ENCODE measurements at places on chromosomes 6 and 20.

- H3K4me3 ChIP-seq: no peak overlapping the region
- H3K27ac ChIP-seq: no peak overlapping the region
- no peak for DNase-seq
- peaks cover 68% of the 10 kb centered on the region for H3K36me3 ChIP-seq
- peaks cover 28% of the 10 kb centered on the region for H3K4me1 ChIP-seq
Observed at GRCh38 chr20:32230707-32231106, 23.0 kb downstream of the POFUT1 start.

- H3K36me3 ChIP-seq: no peaks in the 10 kb centered on the region
- peaks cover 11% of the 10 kb centered on the region for H3K27me3 ChIP-seq
- no peak for DNase-seq
- H3K27ac ChIP-seq: no peak overlapping the region
Observed at GRCh38 chr20:48049641-48050040, 264.4 kb upstream of the SULF2 start.

- H3K4me1 ChIP-seq: peaks cover 39% of the 10 kb centered on the region
- H3K27ac ChIP-seq: no peak overlapping the region
- no peaks in the 10 kb centered on the region for H3K36me3 ChIP-seq
- H3K4me3 ChIP-seq: no peak overlapping the region
- no peak for DNase-seq
Observed at GRCh38 chr6:109239160-109239559, 143.1 kb downstream of the CD164 start.

GRCh38 chr6:114281496-114281895, 61.3 kb downstream of the HS3ST5 start:
- no peak overlapping the region for H3K27ac ChIP-seq
- no peaks in the 10 kb centered on the region for H3K27me3 ChIP-seq
- no peaks in the 10 kb centered on the region for H3K36me3 ChIP-seq
- no peak overlapping the region for H3K4me3 ChIP-seq
- H3K4me1 ChIP-seq: no peaks in the 10 kb centered on the region
- DNase-seq: no peak

DNA sequence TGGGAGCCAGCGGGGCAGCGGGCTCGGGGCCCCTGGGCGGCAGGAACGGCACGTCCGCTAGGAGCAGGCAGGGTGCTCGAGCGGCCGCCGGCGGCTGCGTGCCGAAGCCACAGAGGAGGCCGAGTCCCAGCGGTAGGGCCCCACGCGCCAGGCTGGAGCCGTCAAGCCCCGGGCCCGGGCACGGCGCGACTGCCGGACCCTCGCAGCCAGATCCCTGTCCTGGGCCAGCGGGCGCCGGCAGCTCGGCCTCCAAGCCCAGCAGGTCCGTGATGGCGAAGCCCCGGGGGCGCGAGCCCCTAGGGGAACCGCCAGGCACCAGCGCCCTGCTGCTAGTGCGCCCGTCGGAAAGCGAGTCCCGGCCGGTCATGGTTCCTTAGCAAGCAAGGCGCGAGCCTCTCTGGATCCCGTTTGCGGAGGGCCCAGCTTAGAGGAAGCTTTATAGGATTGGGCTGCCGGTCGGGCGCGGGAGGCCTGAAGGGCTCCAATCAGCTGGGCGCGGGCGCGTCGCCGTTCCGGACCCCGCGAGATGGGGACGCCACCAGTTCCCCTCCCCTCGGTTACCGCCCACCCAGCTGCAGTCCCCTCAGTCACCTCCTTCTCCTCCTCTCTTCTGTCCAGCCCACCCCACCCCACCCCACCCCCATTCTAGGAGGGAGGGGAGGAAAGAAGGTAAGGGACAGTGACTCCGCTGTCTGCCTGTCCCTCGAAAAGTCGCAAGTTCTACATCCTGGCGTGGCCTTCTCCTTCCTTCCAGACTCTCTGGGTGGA, at the start of gene VSX1:
Gene VSX1, minus strand, starts transcription at position 412 of the 768 bp plus-strand sequence. Its CDS starts 45 bp downstream, at position 367.
- H3K4me1 ChIP-seq: peaks cover 10% of the 10 kb centered on the region
- H3K27ac ChIP-seq: no peak within 1 kb of the TSS
- no peak for DNase-seq
- H3K27me3 ChIP-seq: peaks cover 83% of the 10 kb centered on the region
- no peak within 1 kb of the TSS for H3K4me3 ChIP-seq
- H3K36me3 ChIP-seq: peaks cover 4% of the 10 kb centered on the region

GRCh38 chr6:44235269-44235668, 11.6 kb upstream of the HSP90AB1 start:
- H3K27ac ChIP-seq: no peak overlapping the region
- H3K4me1 ChIP-seq: peaks cover 34% of the 10 kb centered on the region
- H3K4me3 ChIP-seq: no peak overlapping the region
- no peak for DNase-seq

DNA sequence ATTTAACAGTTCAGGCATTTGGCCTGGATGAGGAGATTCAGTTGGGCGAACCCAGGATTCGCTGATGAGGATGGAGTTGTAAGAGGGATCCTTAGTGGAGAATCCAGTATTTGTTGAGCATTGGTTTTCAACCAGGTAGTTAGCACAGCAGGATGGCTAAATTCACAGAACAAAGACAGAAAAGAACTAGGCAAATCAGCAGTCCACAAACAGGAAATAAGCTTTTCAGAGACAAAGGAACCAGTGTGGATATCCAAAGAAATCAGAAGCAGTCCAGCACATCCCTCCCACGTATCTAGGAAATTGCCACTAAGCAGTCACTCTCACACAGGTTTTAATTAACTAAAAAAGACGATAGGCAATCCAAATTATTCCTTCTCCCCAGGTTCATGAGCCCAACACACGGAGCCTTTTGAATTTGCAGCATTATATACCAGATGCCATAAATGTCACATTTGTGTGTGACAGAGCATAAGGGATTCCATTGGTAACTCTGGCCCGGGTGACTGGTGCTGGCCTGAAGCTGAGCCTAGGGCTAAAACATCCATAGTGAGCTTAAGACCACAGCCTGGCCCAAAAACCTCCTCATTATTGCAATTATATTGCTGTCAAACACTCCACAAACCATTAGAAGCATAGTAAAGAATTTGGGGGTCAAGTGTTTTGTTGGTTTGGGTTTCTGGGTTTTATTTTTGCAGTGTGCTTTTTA, 131.5 kb downstream of the SOBP start:
- H3K27me3 ChIP-seq: peaks cover 3% of the 10 kb centered on the region
- no peak for DNase-seq
- peaks cover 69% of the 10 kb centered on the region for H3K4me1 ChIP-seq
- H3K36me3 ChIP-seq: peaks cover 6% of the 10 kb centered on the region

DNA sequence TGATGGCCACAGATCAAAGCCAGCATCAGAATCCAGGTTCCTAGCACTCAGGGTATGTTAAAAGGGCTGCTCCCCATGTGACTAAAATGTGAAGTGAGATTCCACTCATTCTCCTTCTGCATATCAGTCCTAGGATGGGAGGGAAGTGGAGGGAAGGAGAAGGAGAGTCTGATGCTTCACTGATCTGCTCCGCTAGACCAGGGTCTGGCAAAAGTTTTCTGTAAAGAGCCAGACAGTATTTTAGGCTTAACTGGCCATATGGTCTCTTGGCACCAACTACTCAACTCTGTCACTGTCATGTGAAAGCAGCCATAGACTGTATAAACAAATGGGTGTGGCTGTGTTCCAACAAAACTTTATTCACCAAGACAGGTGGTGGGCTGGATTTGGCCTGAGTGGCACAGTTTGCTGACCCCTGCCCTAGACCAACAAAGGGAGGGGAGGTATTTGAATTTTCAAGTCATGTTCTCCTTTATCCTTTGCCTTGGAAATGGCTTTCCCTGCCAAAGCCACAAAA, 22.6 kb downstream of the GHRH start:
- no peak overlapping the region for H3K4me3 ChIP-seq
- DNase-seq: no peak
- H3K36me3 ChIP-seq: peaks cover 70% of the 10 kb centered on the region
- peak overlapping the region; percentile 36 for H3K27ac ChIP-seq

DNA sequence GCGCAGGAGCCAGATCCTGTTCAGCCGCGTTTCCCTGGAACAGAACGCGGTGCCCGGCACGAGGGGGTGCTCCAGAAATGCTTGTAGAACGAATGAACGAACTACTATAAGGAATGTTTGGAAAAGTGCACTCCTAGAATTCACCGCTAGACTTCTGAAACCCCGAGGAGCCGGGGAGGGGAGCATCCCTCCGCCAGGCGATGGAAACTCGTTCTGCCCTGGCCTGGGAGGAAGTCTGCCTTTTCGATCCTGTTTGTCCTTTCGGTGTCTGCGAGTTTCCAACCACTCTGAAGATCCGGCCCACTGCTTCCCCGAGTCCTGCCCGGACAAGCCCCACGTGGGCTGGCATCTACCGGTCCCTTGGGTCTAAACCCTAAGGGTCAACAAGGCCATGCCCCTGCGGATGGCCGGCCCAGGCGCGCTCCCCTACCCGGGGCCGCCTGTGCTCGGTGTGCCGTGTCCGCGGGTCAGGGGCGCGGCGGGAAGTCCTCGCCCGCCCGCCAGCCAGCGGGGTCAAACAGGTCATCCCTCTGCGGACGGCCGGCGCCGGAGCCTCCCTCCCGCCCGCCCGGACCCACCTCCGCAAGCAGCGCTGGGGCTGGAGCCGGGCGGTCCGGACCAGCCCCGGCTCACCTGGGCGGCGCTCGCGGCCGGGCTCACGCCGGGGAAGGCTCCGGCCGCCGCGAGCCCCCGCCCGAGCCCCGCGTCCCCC, 526 bp downstream of the SULF2 start:
- H3K4me1 ChIP-seq: peaks cover 17% of the 10 kb centered on the region
- H3K4me3 ChIP-seq: peak overlapping the region; percentile 22
- H3K27ac ChIP-seq: no peak overlapping the region
- H3K27me3 ChIP-seq: peaks cover 52% of the 10 kb centered on the region

GRCh38 chr20:47934761-47935160, 149.5 kb upstream of the SULF2 start:
- H3K4me3 ChIP-seq: no peak overlapping the region
- no peaks in the 10 kb centered on the region for H3K36me3 ChIP-seq
- DNase-seq: no peak

GRCh38 chr6:170041526-170041925, 249.4 kb downstream of the DLL1 start:
- no peaks in the 10 kb centered on the region for H3K36me3 ChIP-seq
- H3K4me3 ChIP-seq: no peak overlapping the region
- peaks cover 13% of the 10 kb centered on the region for H3K27me3 ChIP-seq
- DNase-seq: no peak
- H3K27ac ChIP-seq: no peak overlapping the region
- H3K4me1 ChIP-seq: no peaks in the 10 kb centered on the region

DNA sequence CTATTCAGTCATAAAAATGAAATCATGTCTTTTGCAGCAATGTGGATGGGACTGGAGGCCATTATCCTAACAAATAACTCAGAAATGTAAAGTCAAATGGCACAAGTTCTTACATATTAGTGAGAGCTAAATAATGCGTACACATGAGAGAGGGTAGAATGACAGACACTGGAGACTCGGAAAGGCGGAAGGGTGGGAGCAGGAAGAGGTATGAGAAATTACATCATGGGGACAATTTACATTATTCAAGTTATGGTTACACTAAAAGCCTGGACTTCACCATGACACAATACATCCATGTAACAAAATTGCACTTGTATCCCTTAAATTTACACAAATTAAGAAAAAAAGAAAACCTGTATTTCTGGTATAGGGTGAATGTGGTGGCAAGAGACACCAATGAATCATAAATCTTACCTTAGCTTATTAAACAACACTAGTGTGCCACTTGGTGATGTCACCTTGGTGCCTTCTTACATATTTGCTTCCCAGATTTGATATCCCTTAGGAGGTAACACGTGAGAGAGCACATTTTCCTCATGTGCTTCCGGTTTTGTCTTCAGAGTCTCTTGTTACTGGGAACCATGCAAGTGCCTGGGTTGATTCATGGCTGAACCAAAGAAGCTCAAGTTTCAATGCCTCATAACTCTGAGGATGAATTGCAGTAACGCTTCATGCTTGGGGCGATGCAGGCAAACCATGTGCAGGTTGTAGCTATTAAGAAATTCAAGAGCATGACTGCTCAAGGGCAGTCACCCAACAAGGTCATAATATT, 84.6 kb downstream of the DCDC2 start:
- H3K27me3 ChIP-seq: peaks cover 19% of the 10 kb centered on the region
- no peak for DNase-seq
- no peaks in the 10 kb centered on the region for H3K36me3 ChIP-seq

DNA sequence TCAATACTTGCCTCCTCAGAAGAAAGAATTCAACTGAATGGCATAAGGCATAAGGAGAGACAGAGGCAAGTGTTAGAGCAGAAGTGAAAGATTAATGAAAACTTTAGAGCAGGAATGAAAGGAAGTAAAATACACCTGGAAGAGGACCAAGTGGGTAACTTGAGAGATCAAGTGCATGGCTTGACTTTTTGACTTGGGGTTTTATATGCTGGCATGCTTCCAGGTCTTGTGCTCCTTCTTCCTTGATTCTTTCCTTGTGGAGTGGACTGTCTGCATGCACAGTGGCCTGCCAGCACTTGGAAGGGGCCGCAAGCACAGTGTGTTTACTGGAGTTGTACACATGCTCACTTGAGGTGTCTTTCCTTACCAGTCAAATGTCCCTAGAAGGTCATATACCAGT, 222.1 kb upstream of the UFL1 start:
- no peaks in the 10 kb centered on the region for H3K4me1 ChIP-seq
- H3K27me3 ChIP-seq: no peaks in the 10 kb centered on the region
- H3K4me3 ChIP-seq: no peak overlapping the region
- H3K27ac ChIP-seq: no peak overlapping the region

DNA sequence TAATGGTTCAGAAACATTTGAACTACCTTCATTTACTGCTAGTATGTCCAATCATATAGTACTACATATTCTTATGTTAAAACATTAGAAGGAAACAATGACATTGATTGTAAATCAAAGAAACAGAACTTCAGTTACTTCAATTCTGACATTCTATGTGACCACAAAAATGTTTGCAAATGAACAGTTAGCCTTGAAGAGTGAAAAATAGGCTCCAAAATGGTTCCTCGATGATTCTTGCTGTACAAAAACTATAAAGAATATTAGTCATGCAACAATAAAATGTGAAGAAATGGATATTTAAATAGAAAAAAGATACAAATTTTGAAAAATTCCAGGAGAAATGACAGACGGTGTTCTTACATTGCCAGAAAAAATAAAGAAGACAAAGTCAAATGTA, 686.9 kb downstream of the BCKDHB start:
- H3K27me3 ChIP-seq: no peaks in the 10 kb centered on the region
- no peak for DNase-seq
- no peak overlapping the region for H3K27ac ChIP-seq
- H3K4me1 ChIP-seq: no peaks in the 10 kb centered on the region

DNA sequence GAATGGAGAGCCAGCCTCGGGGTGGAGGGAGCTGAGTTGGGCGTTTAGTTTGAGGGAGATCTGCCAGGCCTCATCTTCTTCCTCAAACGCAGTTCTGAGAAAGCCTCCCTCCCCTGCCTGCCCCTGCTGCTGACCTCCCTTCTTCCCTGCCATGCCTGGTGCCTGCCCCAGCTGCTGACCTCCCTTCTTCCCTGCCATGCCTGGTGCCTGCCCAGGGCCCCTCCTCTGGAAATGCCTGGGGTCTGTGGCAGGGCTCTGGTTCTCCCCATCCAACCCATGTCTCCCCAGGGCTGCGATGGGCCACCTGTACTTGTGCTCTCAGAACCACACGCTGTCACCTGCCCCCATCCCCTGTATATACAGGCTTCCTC, 114.6 kb downstream of the VEGFA start:
- H3K27me3 ChIP-seq: peaks cover 3% of the 10 kb centered on the region
- no peak overlapping the region for H3K4me3 ChIP-seq
- H3K27ac ChIP-seq: no peak overlapping the region
- H3K4me1 ChIP-seq: no peaks in the 10 kb centered on the region
